Lung (tissue), 17 donors: ENCODE measurements at places on chromosomes 3 and 15. TPM values are rescaled to one million over a fixed set of nuclear protein-coding genes. Genes with fewer than 3 reads are reported as not detected.

GRCh38 chr3:34872406-34872805, 766.9 kb upstream of the ARPP21 start:
- no peaks in the 10 kb centered on the region for H3K36me3 ChIP-seq
- H3K27me3 ChIP-seq, result no peaks in the 10 kb centered on the region
- no peak overlapping the region for H3K27ac ChIP-seq
- H3K4me1 ChIP-seq, result no peaks in the 10 kb centered on the region
- no peak for DNase-seq

- H3K4me3 ChIP-seq, result no peak overlapping the region
- peak; percentile 56 for DNase-seq
- no peaks in the 10 kb centered on the region for H3K36me3 ChIP-seq
- no peak overlapping the region for H3K27ac ChIP-seq
- H3K27me3 ChIP-seq, result no peaks in the 10 kb centered on the region
Measured at GRCh38 chr3:52311576-52312119, 4.5 kb upstream of the DNAH1 start.

Gene ITIH3
- 2.6 TPM for total RNA-seq

- no peaks in the 10 kb centered on the region for H3K27me3 ChIP-seq
- no peak for DNase-seq
- H3K4me3 ChIP-seq, result no peak overlapping the region
- H3K4me1 ChIP-seq, result no peaks in the 10 kb centered on the region
- H3K27ac ChIP-seq, result no peak overlapping the region
Measured at GRCh38 chr3:117903226-117903625, 1131.4 kb downstream of the IGSF11 start.

- no peak for DNase-seq
- H3K36me3 ChIP-seq, result no peaks in the 10 kb centered on the region
- H3K27me3 ChIP-seq, result no peaks in the 10 kb centered on the region
- peak overlapping the region; percentile 94 for H3K27ac ChIP-seq
- peaks cover 9% of the 10 kb centered on the region for H3K4me1 ChIP-seq
Measured at GRCh38 chr3:197748597-197749314, 927 bp upstream of the FYTTD1 start.

DNA sequence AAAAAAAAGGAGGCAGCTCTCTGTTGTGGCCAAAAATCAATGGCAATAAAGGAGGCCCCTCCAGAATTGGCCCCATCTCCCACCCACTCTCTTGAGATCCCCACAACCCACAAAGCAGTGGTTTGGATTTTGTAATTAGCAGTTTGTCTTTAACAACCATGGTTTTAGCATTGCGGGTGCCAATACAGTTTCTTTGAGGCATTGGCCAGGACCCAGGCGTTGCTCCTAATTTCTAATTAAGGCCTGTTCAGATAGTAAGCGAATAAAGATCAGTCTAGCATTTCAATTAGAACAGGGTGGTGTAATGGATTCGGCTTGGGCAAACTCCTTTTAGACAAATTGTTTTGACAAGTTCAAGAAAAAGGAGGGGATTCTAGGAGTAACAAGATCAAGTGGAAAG, 23.6 kb upstream of the UACA start:
- H3K36me3 ChIP-seq, result no peaks in the 10 kb centered on the region
- H3K27me3 ChIP-seq, result no peaks in the 10 kb centered on the region

GRCh38 chr3:27319847-27320526, 49.2 kb downstream of the NEK10 start:
- no peaks in the 10 kb centered on the region for H3K36me3 ChIP-seq
- DNase-seq, result peak; percentile 45
- no peak overlapping the region for H3K27ac ChIP-seq
- H3K4me1 ChIP-seq, result no peaks in the 10 kb centered on the region
- H3K4me3 ChIP-seq, result no peak overlapping the region
